ENCODE measurements at places on chromosomes 11 and 22. TPM values are rescaled to one million over a fixed set of nuclear protein-coding genes. Genes with fewer than 3 reads are reported as not detected.

GRCh38 chr22:23380230-23380573 lies 199.9 kb downstream of the IGLL1 start:
- DNase-seq = peak; percentile 37

Gene KRTAP5-1
- not detected for total RNA-seq

DNA sequence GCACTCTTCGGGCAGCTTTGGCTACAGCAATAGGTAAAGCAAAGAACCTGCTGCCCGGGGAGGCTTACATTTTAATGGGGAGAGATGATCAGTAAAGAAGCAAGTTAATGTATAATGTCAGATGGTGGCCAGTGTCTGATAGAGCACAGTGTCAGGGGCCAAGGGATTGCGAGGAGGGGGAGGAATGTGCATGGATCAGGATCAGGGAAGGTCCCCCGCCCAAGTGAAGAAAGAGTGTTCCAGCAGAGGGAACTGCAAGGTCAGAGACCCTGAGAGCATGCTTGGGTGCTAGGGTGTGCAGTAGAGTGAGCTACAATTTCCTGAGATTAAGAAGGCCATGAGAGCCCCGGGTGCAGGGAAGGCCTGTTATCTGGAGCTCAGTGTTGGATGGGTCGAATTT lies 39.7 kb downstream of the TIMP3 start:
- no peak for DNase-seq

DNA sequence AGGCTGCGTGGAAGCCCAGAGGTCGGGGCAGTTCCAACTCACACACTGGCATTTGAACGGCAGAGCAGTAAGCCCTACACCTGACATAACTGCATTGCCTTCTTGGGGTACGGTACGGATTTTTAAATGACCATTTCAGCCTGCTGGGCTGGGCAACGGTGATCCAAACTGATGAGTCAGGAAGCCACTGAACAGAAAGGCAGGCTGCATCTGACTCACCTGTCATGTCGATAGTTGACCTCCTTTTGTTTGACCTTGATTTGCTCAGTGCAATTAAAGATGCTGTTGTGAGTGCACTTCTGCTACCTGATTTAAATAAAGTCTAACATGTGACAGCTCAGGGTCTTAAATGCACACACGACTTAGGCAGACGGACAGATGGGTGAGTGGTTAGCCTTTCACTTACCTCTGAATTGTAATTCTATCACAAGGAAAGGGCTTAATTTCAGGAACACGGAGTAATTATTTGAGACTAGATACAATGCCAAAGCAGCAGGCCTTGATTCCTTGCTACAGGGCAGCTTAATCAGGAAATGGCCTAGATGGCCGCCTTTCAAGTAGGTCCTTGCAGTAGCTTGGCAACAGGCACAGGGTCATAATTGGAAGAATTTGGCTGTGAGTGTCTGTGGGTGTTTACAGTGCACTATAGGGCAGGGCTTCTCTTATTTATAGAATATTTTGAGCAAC lies 52.2 kb downstream of the BMAL1 start:
- no peak for DNase-seq

Gene SLC36A4
- total RNA-seq = 28.2 TPM

DNA sequence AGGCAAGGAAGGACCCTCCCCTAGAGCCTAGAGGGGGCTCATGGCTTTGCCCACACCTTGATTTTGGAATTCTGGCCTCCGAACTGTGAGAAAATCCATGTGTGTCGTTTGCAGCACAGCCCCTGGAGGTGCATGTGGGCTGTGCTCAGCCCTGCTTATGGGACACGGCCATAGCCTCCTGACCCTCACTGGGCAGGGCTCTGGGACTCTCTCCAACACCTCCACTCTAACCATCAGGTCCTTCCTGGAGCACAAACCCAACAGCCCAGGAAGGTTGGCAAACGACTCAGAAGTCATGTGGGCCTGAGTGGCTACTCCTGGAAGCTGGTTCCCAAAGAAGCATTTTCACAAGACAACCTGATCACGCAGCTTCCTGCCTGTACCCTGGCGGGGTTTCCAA lies 144.1 kb downstream of the CTTN start:
- DNase-seq = no peak

Gene SLC29A2
- total RNA-seq = 60.4 TPM

Gene APOL1
- 0.87 TPM for total RNA-seq

GRCh38 chr11:1876361-1877063 lies 15.2 kb downstream of the PRR33 start:
- DNase-seq = peak; percentile 31

DNA sequence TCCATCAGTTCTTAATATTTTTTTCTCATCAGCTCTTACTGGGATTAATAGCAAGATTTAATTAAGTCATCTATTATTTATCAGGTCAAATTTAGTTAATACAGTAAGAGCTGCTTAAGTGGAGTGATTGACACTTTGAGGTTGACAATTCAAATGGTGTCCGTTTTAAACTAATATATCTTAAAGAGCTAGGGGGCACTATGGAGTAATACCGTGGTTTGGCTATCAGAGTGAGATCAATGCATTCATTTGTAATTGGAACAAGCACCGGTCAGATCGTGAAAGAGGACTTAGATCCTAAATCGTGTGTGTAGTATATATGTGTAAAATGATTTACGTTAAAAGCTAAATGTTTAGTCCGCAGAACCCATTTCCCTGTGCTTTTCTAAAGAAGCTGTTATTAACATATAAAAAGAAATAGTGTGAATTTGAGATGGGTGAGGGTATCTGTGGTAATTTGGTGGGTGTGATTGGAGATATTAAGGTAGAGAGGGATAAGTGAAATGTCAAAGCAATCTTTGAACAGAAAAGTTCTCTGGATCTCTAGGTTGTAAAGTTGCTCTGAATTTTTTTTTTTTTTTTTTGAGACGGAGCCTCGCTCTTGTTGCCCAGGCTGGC lies 2.3 kb downstream of the SIK2 start:
- DNase-seq = peak; percentile 84

Gene OR8G1
- not detected for total RNA-seq

DNA sequence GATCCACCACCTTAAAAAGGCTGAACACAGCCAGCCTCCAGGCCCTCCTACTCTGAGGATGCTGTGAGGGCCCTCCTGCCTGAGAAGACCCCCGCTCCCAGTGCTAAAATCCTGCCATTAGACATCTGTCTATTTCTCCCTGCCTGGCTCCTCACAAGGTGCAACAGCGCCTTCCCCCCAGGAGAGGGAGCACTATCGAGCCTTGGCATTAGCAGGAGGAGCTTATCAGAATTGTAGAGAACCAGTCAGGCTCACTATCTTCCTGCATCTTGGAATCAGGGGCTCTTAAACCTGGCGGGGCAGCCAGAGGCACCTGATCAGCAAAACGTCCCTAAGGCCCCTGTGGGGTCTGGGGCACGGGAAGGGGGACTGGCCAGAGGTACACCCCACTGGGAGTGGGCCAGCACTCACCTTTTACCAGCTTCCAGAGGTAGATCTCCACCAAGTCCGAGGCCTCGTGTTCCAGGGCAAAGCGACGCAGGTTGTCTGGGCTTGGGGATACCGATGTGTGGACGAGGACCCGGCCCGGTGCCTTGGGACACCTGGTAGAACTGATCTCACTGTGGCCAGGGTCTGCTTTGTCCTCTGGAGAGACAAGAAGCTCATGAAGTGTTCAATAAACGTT lies 28.7 kb downstream of the CHRDL2 start:
- peak; percentile 84 for DNase-seq

DNA sequence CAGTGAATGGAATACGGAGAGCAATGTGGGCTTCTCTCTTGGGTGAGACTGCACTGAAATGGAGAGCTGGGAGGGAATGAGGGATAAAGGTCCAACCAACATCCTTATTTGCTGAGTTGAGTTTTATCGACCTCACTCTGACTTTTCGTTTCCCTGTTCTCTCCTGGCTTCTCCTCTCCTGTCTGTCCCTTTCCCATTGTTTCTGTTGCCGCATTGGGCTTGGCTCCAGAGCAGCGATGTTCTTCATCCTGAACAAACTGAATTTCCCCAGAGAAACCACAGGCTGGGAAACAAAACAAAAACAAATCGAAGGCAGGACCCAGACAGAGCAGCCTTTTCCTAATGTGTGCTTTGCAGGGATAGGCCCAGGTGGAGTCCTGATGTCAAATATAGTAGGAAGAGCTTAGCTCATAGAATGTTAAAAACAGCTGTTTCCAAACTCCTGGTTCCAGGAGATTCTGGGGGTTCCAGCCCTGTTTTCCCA lies 30.0 kb downstream of the MOV10L1 start:
- no peak for DNase-seq

Gene VSIG10L2
- total RNA-seq = not detected

Measured in A673 (cell line).